ENCODE measurements at places on chromosomes 2 and 18. TPM values are rescaled to one million over a fixed set of nuclear protein-coding genes. Genes with fewer than 3 reads are reported as not detected.

Gene CHRND
- polyA plus RNA-seq = 0.07 TPM

Gene NEUROD1
- polyA plus RNA-seq = 8.7 TPM

Gene CTLA4
- polyA plus RNA-seq = not detected

Gene C1GALT1C1L
- 1.2 TPM for polyA plus RNA-seq

Gene SLC9A2
- polyA plus RNA-seq = not detected

Gene LOXL3
- 2.0 TPM for polyA plus RNA-seq

Gene CNTNAP5
- polyA plus RNA-seq = 0.11 TPM

Gene ITPRID2
- polyA plus RNA-seq = 99.0 TPM

Gene SF3B1
- polyA plus RNA-seq = 277 TPM

Gene NOP58
- polyA plus RNA-seq = 92.7 TPM

Gene DSEL
- polyA plus RNA-seq = 0.65 TPM

Gene CCDC121
- polyA plus RNA-seq = 1.6 TPM

Gene DYNAP
- polyA plus RNA-seq = not detected

Gene ALK
- polyA plus RNA-seq = not detected

Gene MLPH
- 28.1 TPM for polyA plus RNA-seq

Gene LANCL1
- polyA plus RNA-seq = 6.0 TPM

Gene USP37
- polyA plus RNA-seq = 2.1 TPM

Gene TLX2
- 0.12 TPM for polyA plus RNA-seq

Gene PMAIP1
- polyA plus RNA-seq = 0.28 TPM

Gene NPPC
- 0.26 TPM for polyA plus RNA-seq

Gene ADD2
- polyA plus RNA-seq = 1.2 TPM

Gene LIMS3
- polyA plus RNA-seq = 0.38 TPM

Gene CLIP4
- polyA plus RNA-seq = 4.5 TPM

Gene MARCHF4
- polyA plus RNA-seq = 1.7 TPM

Gene ST8SIA3
- 14.3 TPM for polyA plus RNA-seq

Gene IKZF2
- polyA plus RNA-seq = 1.1 TPM

Gene MOB4
- polyA plus RNA-seq = 6.1 TPM

Gene MALL
- 2.5 TPM for polyA plus RNA-seq

Gene MC2R
- polyA plus RNA-seq = not detected

Gene ERCC3
- 18.7 TPM for polyA plus RNA-seq

Gene CHRNG
- polyA plus RNA-seq = not detected

Gene CABYR
- 0.23 TPM for polyA plus RNA-seq

Gene ABCA12
- not detected for polyA plus RNA-seq

Gene CHRNA1
- polyA plus RNA-seq = not detected

Gene GALNT13
- polyA plus RNA-seq = 1.8 TPM

Gene AUP1
- 246 TPM for polyA plus RNA-seq

Gene NUP35
- polyA plus RNA-seq = 5.7 TPM

Gene CFAP53
- polyA plus RNA-seq = 1.3 TPM
